NCI-H146 (cell line): ENCODE measurements at places on chromosomes 5 and 9.

DNA sequence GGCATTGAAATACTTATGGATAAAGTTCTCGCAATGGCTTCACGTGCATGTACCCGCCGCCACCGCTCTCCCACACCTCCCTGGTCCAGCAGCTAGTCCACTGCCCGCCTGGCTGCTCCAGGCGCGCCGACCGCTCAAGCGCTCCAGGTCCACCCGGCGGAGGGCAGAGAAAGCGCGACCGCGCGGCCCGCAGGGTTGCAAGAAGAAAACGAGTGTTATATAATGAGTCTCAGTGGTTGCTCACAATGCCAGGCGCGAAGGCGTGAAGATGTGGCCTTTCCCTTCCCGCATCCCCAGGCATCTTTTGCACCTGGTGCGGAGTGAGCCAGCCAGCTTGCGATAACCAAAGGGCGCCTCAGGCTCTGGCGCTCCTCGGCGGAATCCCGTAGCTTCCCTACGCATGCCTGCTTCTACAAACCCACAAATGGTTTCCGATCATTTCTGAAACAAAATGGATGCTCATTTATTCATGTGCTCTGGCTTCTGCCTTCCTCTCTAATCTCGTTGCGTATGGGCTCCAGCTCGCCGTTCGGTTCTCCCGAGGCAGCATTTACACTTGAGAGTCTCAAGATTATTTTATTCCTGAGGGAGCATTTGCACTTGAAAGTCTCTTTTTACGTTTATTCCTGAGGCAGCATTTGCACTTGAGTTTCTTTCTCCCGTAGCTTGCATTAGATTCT is 25.7 kb downstream of the CDKN2A start:
- DNase-seq = no peak

- no peak for DNase-seq
Measured at GRCh38 chr9:114226246-114227055, 71.1 kb downstream of the COL27A1 start.

DNA sequence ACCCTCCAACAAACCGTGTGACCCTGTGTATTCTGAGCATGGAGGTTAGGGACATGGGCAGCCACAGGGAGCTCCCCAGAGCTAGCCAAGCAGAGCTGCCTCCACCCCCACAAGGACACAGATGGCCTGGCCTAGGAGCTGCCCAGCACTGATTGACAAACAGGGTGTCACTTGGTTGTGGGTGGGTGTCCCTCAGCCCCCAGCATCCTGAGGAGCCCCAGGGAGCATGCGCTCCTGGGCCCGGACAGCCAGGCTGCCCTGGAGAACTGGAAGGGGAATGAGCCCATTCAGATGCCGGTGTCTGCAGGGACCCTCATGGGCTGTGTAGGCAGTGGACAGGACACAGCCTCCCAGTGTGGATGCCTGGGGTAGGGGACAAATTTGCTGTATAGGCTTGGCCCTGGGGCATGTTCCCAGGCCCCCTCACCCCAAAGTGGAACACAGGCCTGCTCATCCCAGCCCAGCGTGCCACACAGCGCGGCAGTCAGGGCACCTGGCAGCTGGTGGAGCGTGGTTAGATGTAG is 124.8 kb upstream of the LMX1B start:
- no peak for DNase-seq

GRCh38 chr9:110180511-110181434 is 27.2 kb downstream of the C9orf152 start:
- peak; percentile 0 for DNase-seq

- DNase-seq = no peak
Measured at GRCh38 chr5:163339148-163339547, 98.2 kb upstream of the CCNG1 start.

GRCh38 chr9:89448821-89449220 is 49.1 kb downstream of the SEMA4D start:
- no peak for DNase-seq

DNA sequence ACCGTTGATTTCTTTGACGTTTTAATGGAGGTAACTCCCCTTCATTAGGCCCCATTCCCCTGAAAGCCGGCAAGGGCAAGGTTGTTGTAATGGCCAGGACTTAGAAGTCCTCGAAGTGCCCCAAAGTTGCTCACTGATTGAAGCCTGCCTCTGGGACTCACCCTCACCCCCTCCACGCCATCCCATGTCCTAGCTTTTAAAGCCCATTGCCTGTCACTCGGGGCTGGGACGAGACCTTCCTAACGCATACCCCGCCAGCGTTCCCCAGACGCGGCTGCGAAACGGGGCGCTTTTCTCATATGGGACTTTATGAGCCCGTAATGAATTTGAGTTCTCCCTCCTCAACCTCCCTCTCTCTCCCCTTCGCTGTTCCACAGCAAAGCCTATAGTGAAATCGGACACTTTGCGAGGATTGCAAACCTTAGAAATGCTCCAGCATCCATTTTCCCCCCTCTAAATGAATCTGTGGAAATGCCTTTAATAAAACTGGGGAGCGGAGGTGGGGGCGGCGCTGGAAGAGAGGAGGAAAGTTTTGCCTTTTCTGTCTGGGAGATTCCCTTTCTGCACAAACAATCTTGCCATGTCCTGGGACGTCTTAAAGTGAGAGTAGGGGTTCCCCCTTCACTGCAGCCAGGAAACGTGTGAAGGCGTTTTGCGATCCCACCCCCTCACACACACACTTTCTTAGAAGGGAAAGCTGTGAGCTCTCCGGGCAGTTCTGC is 1.5 kb downstream of the PAPPA start:
- no peak for DNase-seq

DNA sequence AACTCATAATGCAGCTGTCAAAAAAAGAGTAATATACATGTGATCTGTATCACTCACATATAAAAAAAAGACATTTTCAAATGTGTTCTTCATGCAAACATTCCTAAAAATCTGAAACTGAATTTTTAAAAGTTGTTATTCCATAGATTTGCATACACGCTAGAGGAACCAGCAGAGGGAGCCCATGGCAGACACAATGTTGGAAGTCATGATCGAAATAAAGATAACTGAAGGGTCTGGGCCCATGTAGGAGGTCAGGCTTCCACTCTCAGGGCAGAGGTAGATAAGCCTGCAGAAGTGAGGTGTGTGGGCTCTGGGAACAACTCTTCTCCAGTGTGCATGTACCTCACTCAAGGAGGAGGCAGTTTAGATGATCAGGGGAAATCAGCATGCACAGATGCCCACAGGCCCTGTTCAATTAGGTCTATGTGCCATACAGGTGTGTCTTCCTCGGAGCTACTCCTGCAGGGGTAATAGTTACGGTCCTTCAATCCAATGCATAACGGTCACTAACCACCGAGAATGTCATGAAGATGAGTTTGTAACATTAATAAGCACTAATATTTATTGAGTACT is 208.6 kb downstream of the EPB41L4A start:
- peak; percentile 12 for DNase-seq

DNA sequence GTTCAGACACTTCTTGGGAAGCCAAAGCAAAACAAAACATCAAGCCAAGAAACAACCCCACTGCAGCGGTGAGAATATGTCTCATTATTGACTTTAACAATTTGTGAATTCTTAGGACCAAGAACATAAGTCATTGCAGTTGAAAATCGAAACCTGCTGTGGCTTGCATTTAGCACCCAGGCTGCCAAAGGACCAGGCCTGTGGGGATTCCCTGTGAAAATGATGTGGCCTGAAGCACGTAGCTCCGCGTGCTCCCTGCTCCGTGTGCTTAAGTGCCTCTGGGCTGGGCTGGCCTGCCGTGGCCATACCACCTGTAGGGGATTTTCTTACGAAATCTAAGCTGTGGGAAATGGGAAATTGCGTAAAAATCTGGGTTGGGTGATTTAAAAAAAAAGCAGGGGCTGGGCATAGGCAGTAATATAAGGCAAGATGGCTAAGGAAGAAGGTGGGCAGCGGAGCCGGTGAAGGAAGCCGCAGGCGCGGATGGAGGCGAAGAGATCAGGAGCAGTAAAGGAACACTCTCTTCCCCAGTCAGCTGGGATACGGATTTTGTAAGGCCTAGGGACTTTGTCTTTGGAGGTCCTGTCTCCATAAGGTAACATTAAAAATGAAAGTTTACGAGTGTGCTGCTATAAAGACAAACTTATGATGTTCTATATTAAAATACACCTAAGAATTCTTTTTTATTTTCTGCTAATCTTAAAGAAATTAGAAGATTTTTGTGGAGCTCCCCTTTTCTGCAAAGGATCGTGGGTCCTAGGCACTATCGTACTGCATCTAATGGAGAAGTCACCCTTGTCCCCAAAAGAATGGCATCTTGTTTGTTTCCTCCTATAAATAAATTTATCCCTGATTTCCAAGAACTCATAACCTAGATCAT is 189.6 kb upstream of the SEMA6A start:
- no peak for DNase-seq

GRCh38 chr5:79229357-79230174 is 6.4 kb upstream of the JMY start:
- DNase-seq = peak; percentile 61

GRCh38 chr9:87718852-87719612 is 6.9 kb upstream of the CTSL start:
- no peak for DNase-seq

DNA sequence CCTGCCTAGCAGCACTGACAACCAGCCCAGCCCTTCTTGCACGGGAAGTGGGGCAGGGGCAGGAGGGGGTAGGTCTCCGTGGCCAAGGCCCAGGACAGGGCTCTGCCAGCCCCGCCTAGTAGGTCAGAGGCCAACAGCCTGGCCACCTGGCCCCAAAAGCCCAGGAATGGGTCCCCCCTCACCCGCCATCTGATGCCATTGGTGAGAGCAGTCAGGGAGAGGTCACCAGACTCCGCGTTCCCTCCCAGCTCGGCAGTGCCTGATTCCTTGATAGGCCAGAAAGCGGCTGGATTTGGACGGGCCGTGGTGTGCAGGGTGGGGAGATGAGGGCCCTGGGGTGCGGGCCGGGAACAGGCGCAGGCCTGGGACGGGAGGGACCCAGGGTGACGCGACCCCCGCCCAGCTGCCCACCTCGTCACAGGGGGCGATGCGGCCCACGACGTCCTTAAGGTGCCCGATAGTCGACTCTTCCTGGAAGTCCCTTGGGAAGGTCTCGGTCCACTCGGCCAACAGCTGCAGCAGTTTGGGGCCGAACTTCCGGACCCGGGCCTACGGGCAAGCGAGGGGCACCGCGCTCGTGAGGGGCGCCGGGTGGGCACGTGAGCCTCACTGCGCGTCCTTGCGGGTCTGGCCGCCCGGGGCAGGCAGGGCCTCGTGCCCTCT is 64.5 kb upstream of the RNF130 start:
- no peak for DNase-seq

DNA sequence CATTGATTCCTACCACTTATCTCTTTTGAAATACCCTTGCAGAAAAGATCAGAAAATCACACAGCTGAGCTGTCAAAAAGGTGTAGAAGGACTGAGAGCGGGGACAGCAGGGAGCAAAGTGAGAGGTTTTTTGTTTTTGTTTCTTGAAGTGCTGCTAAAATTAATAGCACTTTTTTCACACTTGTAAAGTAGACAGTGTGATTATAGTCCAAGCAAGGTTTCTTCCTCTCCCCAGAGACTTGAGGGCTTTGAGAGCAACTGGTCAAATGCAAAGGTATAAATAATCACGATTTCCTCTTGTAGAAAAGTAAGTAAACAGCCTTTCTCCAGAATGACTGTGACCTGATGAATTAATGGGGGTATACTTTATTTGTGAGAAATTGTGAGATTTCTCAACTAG is 326.9 kb downstream of the ZNF608 start:
- DNase-seq = no peak

DNA sequence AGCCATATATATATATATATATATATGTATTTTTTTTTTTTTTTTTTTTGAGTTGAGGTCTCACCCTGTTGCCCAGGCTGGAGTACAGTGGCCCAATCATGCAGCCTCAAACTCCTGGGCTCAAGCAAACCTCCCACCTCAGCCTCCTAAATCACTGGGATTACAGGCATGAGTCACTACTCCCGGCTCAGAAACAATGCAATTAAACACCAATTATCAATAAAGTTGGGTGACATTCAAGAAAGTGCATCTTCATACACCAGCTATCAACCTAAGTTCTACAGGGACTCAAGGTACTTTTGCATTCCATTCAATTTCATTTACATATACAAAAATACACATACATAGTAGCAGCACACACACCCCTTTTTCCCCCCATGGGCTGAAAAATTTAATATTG is 7.6 kb downstream of the FAM13B start:
- no peak for DNase-seq

GRCh38 chr9:134326724-134327601 is 708 bp downstream of the RXRA start:
- DNase-seq = no peak

GRCh38 chr5:163846512-163846911 is 341.1 kb downstream of the MAT2B start:
- DNase-seq = no peak

- peak; percentile 26 for DNase-seq
Measured at GRCh38 chr9:127109212-127109711, 13.2 kb downstream of the ANGPTL2 start.

GRCh38 chr5:62640446-62640845 is 61.8 kb downstream of the LRRC70 start:
- no peak for DNase-seq

- DNase-seq = no peak
Measured at GRCh38 chr5:143426437-143426991, 23.0 kb upstream of the NR3C1 start.

GRCh38 chr5:36836831-36837230 is 39.7 kb upstream of the NIPBL start:
- no peak for DNase-seq

DNA sequence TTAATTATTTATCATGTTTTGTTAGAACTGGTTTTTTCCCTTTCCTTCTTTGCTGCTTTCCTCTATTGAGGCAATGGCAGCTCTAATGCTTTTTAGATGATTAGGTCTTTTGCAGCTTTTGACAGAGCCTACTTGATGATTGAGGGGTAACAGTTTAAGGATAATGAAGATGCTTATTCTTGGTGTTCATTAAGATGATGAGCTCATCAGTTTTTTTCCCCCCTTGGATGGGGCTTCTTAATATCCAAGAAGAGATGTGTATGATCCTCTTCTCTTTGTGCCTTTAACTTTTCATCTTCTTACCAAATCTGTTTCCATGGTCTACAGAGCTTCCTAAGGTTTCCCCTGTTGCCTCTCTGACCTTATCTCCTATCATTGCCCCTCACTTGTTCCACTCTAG is 15.8 kb downstream of the RBM27 start:
- DNase-seq = no peak

DNA sequence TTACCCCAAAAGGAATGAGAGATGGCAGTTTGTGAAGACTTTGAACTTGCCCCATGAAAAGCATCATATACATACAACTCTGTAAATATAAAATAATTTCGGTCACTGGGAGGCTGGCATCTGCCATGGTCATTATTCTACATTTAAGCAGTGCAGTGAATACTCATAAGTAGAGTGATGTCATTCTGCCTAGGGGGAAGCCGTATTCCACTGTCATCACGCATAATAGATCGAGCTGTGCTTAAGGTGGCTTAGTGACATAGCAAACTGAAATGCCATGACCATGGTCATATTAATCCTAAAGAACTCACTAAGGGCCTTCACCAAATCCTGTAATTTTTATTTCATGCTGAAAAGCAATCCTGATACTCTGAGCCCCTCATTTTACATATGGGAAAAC is 42.4 kb upstream of the NR4A3 start:
- DNase-seq = no peak

GRCh38 chr5:151896031-151896691 is 28.5 kb downstream of the GLRA1 start:
- no peak for DNase-seq
